ENCODE measurements at places on chromosomes 7 and 10.

- DNase-seq: no peak
Observed at GRCh38 chr10:77782328-77783061, 144.1 kb downstream of the DLG5 start.

- DNase-seq: no peak
Observed at GRCh38 chr7:97342512-97342911, 225.0 kb downstream of the SDHAF3 start.

GRCh38 chr7:4138866-4139265 is 543.2 kb upstream of the FOXK1 start:
- no peak for DNase-seq

DNA sequence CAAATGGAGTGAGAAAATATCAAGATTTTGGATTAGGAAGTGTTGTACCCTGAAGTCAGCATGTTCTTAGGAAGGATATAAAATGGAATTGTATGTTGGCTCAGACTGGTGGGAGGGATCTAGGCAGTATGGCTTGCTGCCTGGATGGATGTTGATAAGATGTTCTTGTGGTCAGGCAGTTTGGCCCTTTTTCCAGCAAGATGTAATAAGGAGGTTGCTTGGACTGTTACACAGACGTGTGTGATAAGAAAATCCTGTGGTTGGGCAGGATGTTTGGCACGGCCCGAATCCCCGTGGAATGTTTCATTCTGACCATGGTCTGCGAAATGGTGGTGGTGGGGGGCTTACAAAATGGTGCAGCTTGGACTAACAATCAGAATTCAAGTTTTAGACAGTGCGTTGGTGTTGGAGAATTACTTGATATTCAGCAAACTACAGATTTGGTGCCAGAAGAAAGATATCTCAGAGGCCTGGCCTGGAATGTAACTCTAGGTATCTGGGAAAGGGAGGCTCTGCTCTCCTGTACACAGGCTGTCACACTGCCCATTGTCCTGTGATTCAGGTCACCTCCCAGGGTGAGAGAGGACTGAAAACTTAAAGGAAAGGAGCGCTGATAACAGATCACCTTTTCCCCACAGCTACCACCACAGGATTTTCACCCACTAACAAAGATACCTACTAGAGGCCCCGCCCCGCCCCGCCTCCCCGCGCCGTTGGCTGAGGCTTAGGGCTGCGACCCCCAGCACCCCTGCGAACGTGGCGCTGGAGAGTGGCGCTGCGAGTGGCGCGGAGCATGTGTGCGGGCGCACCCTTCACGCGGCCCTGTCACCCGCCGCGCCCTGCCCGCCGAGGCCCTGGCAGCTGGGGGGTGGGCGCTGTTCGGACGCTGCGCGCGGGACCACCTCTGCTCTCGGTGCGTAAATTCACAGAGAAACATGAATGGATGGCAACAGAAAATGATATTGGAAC is 19.3 kb upstream of the ZNF680 start:
- DNase-seq: no peak

DNA sequence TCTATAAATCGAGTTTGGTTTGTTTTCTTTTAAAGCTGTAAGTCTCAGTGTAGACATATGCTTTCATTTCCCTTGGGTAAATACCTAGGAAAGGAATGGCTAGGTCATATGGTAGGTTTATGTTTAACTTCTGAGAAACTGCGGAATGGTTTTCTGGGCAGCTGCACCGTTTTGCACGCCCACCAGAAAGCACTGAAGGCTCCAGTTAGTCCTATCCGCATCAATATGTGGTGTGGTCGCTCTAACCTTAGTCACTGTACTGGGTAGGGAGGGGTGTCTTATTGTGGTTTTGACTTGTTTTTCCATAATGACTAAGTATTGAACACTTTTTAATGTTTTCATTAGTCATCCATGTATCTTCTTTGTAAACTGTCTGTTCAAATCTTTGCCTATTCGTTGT is 279.5 kb upstream of the AKR1E2 start:
- peak; percentile 51 for DNase-seq

GRCh38 chr7:105454921-105455320 is 66.2 kb upstream of the SRPK2 start:
- DNase-seq: no peak

- DNase-seq: no peak
Observed at GRCh38 chr7:95059842-95060313, 152.5 kb downstream of the PPP1R9A start.

DNA sequence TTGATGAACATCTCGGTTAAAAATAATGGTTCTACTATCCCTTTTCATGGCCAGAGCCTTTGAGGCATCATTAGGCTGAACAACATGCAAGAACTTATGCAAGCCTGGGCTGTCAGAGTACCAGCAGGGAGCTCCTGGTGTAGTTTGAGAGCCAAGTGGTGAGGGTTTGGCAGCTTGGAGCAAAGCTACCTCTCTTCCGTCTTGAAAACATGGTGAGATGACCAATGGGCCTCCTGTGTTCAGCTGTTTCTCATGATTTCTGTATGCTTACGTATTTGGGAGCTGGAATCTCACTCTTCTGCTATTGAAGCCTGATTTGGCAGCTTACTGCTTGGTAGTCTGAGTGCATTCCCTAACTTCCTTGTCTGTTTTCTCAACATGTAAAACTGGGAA is 150.4 kb downstream of the CXCL12 start:
- DNase-seq: no peak

DNA sequence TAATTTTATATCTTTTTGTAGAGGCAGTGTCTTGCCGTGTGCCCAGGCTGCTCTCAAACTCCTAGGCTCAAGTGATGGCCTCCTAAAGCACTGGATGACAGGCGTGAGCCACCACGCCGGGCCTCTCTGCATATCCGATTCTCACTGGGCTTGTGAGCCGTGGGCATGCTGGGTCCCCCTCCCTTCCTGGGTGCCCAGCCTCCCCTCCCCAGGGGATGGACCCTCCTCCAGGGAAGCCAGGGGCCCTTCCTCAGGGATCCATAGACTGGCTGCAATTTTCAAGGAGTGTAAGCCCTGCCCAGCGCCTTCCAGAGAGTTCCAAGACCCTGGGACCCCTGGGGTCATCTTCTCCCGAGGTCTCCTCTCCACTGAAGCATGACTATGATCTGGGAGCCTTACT is 23.7 kb upstream of the ELFN1 start:
- DNase-seq: no peak

- DNase-seq: no peak
Observed at GRCh38 chr7:68107261-68107660, 1110.6 kb downstream of the TYW1 start.

DNA sequence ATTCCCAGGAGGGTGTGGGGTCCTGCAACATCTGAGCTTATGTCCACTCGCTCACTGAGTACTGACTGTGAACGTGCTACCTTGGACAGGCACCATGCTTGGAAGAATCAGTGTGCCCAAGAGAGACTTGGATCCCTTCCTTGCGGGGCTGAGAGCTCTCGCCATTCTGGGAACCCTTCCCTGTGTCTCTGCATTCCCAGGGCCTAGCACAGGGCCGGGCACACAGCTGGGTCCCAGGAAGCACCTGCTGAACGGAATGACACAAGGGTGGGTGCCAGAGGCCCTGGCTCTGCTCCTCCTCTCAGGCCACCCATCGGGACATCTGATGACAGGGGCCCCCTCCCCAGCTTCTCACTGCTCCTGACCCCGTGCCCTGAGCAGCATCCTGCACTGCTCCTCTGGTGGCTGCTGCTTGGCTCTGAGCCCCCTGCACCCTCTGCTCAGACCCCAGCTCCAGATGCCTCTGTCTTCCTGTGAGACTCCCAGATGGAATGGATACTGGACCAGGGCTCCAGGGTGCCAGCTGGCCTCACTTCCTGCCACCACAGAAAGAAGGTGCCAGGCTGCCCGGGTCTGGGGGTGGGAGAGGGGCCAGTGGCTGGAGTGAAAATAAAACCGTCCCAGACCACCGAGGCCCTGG is 129.6 kb downstream of the NEURL1 start:
- no peak for DNase-seq

GRCh38 chr7:418636-419280 is 100.9 kb downstream of the PDGFA start:
- no peak for DNase-seq

- no peak for DNase-seq
Observed at GRCh38 chr10:63711867-63712716, 190.9 kb downstream of the REEP3 start.

DNA sequence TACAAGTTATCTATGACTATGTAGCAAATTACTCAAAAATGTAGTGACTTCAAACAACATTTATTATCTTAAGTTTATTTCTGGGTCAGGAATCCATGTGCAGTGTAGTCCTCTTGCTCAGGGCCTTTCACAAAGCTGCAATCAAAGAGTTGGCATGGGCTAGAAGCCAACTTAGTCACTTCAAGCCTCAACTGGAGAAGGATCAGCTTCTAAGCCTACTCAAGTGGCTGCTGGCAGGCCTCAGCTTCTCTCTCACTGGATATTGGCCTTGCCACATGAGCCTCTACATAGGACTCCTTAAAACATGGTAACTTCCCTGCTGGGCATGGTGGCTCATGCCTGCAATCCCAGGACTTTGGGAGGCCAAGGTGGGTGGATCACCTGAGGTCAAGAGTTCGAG is 5.0 kb upstream of the NFE2L3 start:
- DNase-seq: no peak

GRCh38 chr7:155153676-155154075 is 83.6 kb downstream of the HTR5A start:
- DNase-seq: no peak

- no peak for DNase-seq
Observed at GRCh38 chr7:83469076-83469475, 179.9 kb downstream of the SEMA3E start.

GRCh38 chr7:36956814-36957213 is 232.5 kb upstream of the AOAH start:
- DNase-seq: no peak

DNA sequence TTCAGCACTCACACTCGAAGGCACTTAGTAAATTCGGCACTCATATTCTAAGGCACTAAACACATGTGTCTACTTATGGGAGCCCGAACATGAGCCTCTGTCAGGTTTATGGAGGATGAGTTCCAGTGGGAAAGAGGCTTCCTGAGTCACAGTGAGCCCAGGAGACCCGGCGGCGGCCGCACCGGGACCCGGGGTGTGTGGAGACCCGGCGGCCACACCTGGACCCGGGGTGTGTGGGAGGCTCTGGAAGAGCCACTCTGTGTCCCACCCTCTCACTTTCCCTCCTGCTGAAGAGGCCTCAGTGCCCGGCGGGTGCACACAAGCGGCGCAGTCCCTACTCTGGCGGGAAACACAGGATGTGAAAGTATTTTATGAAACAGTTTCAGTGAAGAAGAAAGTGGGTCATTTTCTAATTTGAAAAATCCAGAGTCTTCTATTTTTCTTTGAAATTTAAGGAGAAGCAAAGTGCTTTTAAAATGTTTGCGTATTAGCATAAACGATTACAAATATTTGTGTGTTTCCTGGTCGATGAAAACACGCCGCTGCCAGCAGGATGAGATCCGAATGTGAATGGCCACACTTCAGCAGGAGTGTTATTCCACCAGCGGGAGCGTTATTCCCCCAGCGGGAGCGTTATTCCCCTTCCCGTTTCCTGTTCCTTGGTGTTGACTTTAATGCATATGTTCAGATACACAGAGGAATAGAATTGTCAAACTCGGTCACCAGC is 625.1 kb downstream of the DNAJB6 start:
- no peak for DNase-seq

DNA sequence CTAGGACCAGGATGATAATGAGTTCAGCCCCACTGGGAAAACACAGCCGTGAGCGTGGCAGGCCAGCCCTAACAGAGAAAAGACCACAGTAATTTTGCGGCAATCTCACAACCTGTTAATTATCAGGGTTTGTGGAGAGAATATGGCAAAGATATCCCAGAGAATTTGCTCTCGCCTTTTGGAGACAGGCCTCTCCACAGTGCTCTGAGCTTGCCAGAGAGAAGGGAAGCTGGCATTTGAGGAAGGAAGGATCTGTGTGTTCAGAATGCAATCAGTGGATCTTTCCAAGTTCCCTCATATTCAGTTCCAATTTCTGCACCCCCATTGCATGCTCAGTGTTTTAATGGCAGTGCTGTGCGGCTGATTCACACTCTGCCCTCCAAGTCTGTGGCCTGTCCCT is 60.2 kb downstream of the PLPP4 start:
- DNase-seq: no peak

DNA sequence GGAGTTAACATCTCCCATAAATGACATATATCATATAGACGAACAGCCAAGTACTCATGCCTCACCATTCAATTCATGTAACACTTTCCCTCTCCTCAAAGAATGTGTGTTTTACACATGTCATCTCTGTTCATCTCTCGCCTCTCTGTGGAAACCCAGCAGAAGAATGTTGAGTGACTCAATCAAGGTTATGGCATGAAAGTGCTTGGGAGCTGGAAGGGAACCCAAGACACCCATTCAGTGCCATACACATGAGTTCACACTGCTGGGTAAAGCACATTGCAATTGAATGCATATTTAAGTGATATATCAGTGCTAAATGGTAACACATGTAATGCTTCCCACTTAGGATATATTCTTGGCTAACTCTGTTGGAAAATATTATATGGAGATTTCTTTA is 322.9 kb downstream of the PTEN start:
- DNase-seq: no peak

- no peak for DNase-seq
Observed at GRCh38 chr10:94133239-94133638, 139.5 kb downstream of the PLCE1 start.

GRCh38 chr7:140358412-140359051 is 39.8 kb downstream of the SLC37A3 start:
- DNase-seq: peak; percentile 33

- no peak for DNase-seq
Observed at GRCh38 chr10:105085980-105086379, 444.9 kb downstream of the SORCS3 start.

DNA sequence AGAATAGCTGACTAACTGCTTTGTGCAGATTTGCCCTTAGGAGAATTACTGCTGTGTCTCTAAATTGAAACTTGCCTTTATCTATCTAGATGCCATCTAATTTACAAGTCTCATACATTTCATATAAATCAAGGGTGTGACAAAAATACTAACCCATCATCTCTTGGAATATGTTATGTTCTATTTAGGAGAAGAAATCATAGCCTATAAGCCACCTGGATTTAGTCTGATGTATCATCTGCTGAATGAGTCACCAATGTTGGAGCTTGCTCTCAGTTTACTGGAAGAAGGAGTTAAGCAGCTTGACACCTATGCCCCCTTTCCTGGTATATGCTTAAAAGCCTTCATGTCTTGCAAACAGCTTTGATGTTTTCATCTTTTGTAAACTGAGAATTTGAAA is 43.5 kb downstream of the NUP205 start:
- no peak for DNase-seq

- no peak for DNase-seq
Observed at GRCh38 chr7:4878336-4879335, 4.9 kb downstream of the RADIL start.

- no peak for DNase-seq
Observed at GRCh38 chr7:13751766-13752165, 237.7 kb downstream of the ETV1 start.

Measured in activated T-cell treated with anti-CD3 and anti-CD28 coated beads, Interleukin-2, amount 50 U/mL, for 48 hours (primary cell).